ENCODE measurements at places on chromosomes 3 and 15.

DNA sequence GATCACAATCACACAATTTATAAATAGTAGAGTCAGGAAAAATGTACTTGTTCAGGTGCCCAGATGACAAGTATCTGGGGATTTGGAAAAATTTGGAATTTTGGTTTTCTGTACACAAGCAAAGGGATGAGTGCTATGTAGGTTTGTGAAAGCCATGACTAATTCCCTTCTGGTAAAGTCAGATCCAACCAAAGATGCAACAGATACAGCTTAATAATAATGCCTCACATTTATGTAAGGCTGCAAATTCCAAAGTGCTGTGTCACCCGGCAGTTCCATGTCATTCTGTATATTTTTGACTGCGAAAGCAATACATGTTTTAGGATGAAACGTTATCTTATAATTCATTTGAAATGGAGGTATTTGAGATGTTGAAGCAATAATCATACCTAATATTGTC, 102.7 kb upstream of the AGBL1 start:
- peak; percentile 24 for DNase-seq

DNA sequence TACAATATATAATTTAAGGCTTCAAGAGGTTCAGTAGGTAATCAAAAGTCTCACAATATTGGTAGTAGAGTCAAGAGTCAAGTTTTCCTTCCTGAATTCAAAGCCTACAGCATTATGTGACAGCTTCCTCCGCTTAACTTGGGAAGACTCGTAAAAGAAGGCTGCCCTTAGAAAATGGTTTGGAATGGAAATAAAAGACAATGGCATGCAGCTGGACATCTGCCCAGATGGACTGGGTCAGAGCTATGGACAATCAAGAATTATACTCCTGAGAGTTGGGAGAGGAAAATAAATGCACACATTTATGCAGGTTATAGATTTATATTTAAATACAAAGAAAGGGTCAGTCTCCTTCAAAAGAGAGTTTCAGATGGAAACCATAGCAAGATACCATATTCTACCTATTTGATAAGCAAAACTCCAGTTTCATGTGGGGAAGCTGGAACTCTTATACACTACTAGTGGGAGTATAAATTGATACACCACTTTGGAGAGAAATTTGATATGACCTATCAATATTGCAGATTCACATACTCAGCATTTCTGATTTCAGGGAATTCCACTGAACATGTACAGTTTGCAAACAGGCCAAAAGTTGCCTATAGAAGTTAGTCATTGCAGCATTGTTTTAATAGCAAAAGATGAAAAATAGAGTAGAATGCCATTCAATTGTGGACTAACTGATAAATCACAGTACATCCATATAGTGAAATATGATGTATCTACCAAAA, 6.1 kb downstream of the CRYBG3 start:
- no peak for DNase-seq

GRCh38 chr3:171977860-171978259, 61.5 kb upstream of the FNDC3B start:
- DNase-seq = no peak

GRCh38 chr3:105364128-105364527, 2.6 kb upstream of the ALCAM start:
- DNase-seq = peak; percentile 44

GRCh38 chr3:135081856-135082434, 286.9 kb downstream of the EPHB1 start:
- DNase-seq = no peak

Measured in fibroblast of skin of left quadriceps (primary cell).